ENCODE measurements at places on chromosomes 5 and 9.

GRCh38 chr9:76592091-76592973 lies 133.3 kb downstream of the GCNT1 start:
- DNase-seq: no peak

DNA sequence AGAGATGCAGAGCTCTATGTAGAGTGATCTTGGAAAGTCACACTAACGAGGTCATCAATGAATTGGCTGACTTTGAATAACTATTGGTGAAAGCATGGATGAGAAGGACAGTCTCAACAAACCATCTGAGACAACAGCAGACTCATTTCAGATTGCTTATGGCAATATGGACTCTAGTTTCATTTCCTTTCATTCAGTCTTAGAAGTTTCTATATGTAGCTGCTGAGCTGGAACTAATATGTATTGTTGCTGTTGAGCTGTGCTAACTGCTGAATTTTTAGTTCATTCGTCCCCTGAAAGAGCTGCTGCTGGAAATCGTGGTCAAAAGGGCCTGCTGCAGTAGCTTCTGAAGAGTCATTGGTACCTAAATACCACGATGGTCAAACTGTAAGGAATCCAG lies 31.3 kb downstream of the TNFSF15 start:
- no peak for DNase-seq

DNA sequence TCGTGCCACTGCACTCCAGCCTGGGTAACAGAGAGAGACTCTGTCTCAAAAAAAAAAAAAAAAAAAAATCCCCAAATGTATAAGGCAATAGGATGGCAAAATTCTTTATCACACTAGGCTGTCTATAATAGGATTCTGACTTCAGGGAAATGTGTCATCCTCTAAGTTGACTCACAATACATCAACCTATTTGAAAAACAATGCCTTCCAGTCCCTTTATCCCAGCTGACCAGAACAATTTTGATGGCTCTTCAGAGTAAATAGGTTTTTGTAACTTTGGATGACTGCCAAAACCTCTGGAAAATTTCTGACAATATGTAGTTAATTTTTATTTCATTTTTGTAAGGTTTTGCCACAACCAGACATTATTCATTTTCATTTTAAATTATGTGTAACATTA lies 184.1 kb downstream of the CCDC192 start:
- no peak for DNase-seq

DNA sequence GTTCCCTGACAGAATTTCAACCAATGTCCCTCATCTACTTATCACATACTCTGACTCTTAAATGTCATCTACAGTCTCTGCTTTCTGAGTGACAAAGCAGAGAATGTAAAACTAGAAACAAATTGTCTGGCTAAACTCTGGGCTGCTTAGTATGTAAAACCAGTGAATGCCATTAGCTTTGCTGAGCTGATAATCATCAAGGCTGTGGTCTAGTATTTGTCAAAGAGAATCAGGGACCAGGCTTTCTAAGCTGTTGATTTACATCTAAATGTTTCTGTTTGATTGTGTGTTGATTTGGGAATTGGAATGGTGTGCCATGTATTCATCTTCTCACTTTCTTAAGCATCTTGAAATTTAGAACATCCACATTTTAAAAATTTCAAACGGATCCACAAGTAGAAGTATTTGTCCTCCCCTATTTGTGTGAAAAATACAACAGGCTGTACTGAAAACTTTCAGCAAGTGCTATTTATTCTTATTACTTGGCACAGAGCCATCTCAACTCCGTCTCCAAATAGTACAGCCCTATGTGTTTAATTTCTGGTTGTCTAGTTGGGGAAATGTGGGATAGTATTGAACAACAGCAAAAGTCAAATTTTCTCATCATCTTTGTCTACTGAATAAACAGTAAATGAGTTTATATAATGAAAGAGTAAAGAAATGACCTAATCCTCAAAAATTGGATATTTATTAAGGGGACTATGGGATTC lies 251.5 kb downstream of the KCTD16 start:
- no peak for DNase-seq

DNA sequence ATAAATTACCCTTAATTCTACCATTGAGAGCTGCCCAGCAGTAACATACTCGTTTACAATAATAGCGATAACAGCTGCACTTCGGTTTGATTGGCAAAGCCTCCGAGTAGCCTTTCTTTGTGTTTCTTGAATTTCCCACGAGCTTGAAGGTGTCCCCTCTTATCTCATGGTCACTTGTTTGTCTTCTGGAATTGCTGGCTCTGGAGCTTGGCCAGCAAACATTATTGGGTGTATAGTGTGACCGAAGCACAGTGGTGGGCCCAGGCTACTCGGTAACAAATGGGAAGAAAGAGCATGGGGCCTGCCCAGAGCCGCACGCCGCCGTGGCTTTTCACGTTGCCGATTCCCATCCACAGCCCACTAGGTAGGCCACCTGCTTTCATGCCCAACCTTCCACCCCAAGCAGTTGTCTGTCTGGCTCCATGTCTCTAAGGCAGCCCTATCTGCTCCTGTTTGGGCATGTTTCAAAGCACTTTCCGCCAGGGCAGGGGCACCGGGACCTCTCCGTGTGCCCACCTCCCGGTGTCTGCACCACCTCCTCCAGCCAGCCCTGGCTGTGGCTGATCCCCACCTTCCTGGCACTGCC lies 8.7 kb downstream of the STKLD1 start:
- no peak for DNase-seq

GRCh38 chr5:53568871-53569270 lies 8.4 kb downstream of the NDUFS4 start:
- peak; percentile 31 for DNase-seq

DNA sequence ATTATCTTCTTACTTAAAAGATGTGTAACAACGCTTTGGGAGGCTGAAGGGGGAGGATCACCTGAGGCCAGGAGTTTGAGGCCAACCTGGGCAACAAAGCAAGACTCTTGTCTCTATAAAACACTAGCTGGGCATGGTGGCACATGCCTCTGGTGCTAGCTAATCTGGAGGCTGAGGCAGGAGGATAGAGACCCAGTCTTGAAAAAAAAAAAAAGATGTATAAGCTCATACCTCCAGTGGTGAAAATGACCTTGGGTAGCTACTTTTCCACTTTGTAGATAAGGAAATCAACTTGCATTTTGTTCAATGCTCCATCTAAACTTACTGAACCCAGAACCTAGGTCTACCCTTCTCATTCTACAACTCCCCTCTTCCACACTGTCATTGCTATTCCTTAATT lies 16.6 kb downstream of the ARRDC3 start:
- DNase-seq: no peak

DNA sequence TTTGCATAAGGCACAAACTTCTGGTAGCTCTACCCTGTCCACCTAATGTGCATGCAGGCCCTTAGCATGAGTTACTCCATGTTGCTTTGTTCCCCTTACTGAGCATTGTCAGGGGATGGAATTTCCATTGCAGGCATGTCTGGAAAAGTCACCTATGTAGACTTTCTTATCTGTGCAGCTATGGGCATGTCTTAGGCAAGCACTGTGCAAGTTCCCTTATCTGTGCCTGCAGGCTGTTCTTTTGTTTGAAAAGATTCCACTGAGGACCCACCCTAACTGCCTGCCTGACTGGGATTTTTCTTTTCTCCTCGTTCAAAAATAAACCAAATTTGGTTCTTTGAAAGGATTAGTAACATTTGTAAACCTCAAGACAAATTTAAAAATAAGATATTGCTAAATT lies 587.0 kb downstream of the CDH18 start:
- DNase-seq: no peak

GRCh38 chr9:72983056-72983455 lies 30.2 kb upstream of the ALDH1A1 start:
- no peak for DNase-seq

DNA sequence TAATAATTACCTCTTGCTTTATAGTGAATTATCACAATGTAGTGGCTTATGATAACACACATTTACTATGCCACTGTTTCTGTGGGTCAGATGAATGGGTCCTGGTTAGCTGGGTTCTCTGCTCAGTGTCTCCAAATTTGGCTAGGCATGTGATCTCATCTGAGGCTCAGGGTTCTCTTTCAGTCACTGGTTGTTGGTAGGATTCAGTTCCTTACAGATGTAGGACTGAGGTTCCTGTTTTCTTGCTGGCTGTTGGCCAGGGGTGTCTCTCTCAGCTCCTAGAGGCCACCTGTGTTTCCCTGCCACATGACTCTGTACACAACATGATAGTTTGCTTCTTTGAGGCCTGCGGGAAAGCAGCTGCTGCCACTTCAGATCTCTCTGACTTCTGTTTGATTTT lies 7.1 kb downstream of the NFX1 start:
- no peak for DNase-seq

- no peak for DNase-seq
Measured at GRCh38 chr9:93874242-93874641, 80.9 kb downstream of the BARX1 start.

DNA sequence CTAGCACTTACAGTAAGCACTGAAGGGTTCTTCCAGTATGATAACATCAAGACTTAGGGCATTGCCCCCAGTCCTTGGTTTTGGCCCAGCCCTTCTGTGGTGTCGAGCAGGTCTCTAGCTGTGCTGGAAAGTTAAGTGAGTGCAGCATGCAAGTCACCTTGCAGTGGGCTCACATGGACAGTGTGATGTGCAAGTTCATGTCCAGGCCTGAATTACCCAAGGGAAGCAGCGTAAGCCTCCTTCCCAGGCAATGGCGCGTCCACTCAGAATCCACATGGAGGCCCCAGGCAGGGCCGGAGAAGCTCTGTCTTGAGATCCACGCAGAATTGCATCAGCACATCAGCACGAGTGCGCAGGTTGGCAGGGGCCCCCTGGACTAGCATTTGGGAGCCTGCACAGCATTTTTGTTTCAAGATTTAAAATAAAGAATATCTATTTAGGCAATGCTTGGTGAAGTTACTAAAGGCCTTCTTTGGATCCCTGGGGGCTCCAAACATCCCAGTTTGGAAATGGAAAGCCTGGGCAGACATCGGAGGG lies 108.4 kb upstream of the ALDH1B1 start:
- no peak for DNase-seq

GRCh38 chr9:126832440-126832839 lies 27.6 kb downstream of the ZBTB43 start:
- DNase-seq: no peak

- DNase-seq: no peak
Measured at GRCh38 chr9:71729816-71730526, 38.3 kb downstream of the CEMIP2 start.

DNA sequence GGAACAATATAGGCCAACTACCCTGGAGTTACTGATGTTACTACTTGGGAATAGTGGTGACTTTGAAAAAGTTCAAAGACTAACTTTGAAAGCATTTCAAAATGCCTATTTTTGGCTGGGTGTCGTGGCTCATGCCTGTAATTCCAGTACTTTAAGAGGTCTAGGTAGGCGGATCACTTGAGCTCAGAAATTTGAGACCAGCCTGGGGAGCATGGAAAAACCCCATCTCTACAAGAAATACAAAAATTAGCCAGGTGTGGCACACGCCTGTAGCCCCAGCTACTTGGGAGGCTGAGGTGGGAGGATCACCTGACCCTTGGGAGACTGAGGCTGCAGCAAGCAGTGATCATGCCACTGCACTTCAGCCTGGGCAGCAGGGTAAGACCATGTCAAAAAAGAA lies 105.3 kb downstream of the ARRDC3 start:
- no peak for DNase-seq

- DNase-seq: no peak
Measured at GRCh38 chr9:104269996-104270963, 176.2 kb downstream of the SMC2 start.

Measured in left renal cortex interstitium (tissue), 4 donors.